Activated CD8-positive, alpha-beta memory T cell treated with anti-CD3 and anti-CD28 coated beads for 48 hours (primary cell): ENCODE measurements at places on chromosomes 16 and 17.

GRCh38 chr16:27960619-27961295 is 102.8 kb downstream of the GSG1L start:
- no peak for DNase-seq

DNA sequence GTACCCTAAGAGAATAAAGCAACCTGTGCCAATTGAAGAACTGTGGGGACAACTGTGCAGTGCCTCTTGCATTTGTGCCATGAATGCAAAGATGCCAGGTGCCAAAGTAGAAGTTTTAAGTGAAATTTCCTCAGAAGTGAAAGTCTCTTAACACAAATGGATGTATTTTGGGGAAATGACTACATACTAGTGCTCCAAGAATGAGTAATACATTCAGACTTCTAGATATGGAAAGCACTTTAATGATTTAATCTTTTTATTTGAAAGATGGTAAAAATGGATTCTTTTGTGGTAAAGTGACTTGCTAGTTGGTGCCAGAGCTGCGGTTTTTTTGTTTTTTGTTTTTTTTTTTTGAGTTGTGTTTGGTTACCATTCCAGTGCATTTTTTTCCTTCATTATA is 15.0 kb downstream of the UTP18 start:
- DNase-seq = no peak

DNA sequence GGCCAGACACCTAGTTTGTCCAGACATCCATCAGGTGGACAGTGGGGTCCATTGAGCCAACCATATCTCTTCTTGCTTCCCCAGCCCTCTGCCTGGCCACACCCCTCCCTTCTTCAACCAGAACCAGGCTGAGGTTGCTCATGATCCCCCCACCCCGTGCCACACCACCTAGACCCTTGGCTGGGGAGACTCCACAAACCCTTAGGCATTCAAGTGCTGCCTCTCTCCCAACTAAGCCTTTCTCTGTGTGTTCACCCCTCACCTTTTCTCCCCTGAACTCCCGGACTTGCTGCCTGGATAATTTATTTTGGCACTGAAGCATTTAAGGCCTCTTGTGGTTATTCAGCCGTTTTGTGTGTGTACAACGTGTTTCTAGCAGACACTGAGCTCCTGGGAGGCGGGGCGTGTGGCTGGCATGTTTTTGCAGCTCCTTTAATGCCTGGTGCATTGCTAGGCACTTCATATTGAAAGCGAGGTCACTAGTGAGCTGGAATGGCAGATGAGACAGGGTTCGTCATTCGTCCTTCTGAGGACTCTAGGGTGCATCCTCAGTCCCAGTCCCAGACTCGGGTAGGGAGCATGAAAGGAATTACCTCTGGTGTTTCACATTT is 28.7 kb downstream of the CACNA1G start:
- no peak for DNase-seq

- no peak for DNase-seq
These were observed 33.9 kb downstream of the TNFRSF13B start for GRCh38 chr17:16938031-16938430.

GRCh38 chr16:87252269-87252970 is 64.8 kb downstream of the C16orf95 start:
- no peak for DNase-seq

DNA sequence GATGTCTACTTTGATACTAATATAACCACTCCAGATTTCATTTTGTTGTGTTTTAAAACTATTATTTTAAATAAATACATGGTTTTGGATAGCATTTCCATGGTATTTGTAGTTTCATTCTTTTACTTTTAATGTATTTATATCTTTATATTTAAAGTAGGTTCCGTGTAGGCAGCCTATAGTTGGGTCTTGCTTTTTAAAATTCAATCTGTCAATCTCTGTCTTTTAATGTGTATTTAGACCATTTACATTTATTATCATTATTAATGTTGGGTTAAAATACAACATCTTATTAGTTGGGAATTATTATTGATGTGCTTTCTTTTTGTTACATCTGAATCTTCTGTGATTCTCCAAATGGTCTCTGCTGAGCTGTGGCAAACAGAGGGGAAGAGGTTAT is 412.1 kb downstream of the NPIPA7 start:
- DNase-seq = no peak

DNA sequence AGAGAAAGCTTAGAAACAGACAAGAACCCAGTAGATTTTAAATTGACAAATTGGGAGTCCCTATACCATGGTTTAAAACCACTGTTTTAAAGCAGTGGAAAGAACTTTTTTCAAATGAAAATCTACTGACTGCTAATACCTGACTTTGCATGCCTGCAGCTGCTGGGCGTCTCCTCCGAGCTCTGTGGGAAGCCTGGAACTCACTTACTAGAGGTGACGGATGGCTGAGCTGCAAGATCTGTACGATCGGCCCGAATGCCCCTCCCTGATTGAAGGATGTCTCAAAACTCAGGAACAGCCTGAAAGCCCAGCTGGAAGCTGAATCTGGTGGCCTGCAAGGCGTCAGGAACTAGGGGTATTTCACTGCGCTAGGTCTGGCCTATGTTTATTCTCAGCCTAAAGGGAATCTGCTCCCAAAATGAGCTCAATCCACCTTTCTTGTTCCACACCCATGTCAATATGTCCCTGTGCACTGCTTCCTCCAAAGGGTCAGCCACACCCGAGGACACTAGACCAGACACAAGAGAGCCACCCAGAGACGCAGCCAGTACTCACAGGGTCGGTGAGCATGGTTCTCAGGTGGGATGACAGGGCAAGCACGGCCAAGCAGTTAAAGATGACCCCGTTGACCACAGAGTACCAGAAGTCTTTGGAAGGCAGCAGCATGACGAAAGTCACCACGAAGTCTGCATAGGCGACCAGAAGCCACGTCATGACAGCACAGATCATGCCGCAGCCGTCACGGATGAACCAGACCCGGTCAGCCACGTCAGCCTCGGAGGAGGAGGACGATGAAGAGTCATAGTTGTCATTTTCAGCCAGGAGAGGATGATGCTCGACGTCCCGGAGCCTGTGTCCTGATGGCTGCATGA is 21.4 kb downstream of the ZDHHC7 start:
- DNase-seq = no peak

DNA sequence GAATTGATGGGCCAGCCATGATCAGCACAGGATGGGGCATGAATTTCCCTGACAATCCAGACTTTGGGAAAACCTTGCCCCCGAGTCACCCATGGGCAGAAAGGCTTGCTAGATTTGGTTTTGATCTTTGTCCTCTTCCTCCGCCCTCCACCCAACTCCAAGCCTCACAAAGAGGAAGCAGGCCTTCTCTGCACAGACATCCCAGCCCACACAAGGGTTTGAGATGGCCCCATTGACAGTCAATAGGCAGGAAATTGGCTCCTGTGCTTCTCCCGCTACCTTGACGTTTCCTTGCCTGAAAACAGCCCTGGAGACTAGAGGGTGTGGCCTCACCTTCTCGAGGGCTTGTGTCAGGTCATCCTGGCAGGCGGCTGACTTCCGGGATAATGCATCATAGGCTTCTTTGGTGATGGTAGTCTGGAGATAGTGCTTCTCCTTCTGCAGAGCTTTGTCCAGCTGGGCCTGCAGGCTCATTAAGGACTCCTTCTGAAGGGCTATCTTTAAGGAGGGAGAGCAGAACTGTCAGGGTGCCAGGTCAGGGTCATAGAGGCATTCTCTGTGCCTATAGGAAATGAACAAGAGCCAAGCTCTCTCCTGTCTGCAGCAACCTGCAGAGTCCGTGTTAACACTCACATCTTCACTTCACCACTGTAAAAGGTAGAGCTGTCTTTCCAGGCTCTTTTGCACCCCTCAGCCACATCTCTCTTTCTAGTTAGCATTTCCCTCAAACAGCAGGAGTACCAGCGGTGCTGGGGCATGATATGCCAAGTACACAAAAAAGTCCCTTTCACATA is 32.2 kb downstream of the DHX38 start:
- no peak for DNase-seq

DNA sequence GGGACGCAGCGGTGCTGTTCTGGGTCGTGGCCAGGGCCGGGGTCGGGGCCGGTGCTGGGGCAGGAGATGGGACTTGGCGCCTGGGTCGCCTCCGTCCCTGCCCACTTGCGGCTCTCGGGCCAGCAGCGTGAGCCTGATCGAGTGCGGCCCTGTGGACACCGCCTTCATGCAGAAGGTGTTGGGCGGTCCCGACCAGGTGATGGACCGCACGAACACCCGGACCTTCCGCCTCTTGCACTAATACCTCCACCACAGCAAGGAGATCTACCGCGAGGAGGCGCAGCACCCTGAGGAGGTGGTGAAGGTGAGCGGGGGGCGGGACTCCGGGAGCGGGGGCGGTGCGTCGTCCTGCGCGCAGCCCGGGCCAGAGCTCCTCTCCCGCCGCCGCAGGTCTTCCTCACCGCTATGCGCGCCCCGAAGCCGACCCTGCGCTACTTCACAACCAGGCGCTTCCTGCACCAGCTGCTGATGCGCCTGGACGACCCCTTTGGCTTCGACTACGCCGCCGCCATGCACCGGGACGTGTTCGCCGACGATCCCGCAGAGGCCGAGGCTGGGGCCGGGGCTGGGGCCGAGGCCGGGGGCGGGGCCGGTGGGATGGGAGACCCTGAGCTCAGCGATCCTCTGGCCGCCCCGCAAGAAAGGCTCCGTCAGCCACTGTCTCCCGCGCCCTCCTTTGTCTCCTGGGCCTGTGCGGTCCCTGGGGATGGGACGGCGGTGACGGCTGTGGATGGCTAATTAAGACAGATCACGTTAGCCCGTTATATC is 4.5 kb upstream of the HSD17B1 start:
- no peak for DNase-seq

GRCh38 chr16:1157639-1158455 is 4.9 kb downstream of the CACNA1H start:
- no peak for DNase-seq

GRCh38 chr17:19705201-19705600 is 11.2 kb downstream of the SLC47A2 start:
- no peak for DNase-seq

DNA sequence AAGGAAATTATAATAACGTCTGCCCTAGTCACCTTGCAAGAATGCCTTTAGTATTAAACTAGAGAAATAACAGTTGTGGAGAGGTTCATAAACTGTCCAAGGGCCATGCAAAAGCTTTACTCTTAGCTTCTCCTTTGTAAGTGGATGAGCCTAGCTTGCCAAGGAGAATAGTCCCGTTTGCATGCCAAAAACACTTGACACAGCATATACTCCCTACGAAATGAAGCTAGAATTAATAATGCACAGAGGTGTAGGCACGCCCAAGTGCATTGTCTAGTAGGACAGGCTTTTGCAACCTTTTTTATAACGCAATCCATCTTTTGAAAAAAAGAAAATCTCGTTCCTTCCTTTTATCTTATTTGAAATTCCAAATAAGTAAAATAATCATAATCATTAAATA is 12.8 kb upstream of the CDRT4 start:
- DNase-seq = no peak

DNA sequence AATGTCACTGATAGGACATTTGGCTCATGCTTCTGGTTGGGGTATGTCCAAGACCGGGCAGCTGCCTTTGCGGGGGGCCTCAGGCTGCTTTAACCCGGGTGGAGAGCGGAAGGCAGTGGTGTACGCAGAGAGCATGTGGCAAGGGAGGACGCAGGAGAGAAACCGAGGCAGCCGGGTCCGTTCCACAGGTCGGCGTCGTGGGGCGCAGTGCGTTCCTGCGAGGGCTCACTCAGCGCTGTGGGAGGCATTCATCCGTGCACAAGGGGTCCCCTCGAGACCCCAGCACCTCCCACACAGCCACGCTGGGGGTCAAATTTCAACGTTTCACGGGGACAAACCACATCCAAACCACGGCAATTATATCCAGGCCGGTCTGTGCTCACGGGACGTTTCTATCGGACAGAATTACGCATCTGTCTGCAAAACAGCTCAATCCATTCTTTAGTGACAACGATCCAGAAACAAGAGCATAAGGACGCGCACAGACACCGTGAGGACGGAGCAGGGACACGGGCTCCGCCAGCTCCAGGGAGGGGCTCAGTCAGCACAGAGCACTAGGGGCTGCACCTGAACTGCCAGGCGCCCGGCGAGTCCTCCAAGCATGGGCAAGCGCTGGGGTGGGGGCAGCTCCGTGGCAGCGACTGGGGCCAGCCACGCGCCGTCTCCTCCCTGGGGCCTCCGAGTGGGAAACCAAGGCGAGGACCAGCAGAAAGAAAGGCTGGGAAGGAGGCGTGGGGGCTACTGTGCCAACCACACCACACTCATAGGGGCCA is 108.4 kb upstream of the METRNL start:
- no peak for DNase-seq

DNA sequence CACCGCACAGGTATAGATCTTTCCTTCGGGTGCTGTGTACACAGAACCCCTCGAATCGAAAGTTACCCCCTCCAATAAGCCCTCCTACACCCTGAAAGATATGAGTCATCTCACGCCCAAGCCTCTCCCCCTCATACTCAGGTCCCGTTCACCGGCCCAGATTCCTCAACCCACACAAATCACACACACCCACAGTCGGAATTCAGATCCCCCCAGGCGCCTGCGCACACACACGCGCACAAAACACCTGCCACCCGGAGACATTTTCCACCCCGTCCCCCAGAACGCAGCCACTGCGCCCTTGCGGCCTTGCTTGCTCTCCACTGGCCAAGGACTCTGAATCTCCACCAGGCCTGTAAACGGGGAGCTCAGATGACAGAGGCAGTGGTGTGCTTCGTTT is 4.9 kb downstream of the JPH3 start:
- DNase-seq = no peak
